ENCODE measurements at places on chromosomes 2 and 18.
A peak's percentile ranks its signal among the peaks of the same experiment; 100 is the strongest.

GRCh38 chr2:71560638-71561011 is 107.3 kb downstream of the DYSF start:
- DNase-seq: no peak

GRCh38 chr2:134718023-134718816 is 580 bp downstream of the TMEM163 start:
- DNase-seq: no peak

DNA sequence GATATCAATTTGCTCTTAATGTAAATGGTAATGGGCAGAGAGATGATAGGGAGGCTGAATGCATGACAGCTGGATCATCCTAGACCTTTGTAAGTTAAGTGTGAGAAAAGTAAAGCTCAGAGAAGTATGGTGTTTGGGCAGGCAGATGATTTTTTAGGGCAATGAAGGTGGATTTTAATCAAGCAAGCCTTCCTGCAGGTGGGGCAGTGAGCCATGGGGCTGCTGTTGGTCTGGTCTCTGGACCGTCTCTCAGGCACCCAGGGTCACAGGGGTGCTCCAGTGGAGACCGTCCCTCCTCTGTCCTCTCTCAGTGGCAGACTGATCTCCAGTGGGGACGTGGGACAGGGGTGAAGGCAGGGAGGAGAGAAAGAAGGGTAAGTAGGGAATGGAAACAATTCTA is 69.8 kb upstream of the STK17B start:
- DNase-seq: no peak

DNA sequence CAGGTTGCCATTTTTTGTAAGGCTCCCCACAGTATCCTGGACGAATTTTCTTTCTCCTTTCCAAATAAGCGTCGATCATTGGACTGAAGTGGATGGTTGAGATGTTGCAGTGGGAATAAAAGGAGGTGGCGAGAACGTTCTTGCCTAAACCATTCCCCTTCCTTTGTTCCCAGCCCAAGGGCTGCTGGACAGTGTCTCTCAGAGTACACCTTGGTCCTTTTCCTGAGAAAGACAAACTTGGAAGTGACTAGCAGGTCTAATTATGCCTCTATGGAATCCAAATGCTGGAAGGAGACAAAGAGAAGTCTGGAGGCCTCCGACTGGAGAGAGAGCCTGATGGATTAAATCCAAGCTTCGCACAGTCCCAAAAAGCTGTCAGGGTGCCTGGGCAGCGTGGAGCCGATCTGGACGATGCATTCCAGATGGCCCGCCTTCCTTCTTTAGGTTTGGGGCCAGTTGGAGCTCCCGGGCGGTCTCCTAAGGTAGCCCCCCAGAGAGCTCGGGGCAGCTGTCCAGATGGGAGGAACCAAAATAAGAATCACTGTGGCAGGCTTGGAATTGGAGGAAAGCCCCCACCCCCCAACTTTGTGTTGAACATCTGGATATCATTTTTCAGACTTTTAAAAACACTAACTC is 186.8 kb downstream of the TMEM247 start:
- peak; percentile 88 for DNase-seq

DNA sequence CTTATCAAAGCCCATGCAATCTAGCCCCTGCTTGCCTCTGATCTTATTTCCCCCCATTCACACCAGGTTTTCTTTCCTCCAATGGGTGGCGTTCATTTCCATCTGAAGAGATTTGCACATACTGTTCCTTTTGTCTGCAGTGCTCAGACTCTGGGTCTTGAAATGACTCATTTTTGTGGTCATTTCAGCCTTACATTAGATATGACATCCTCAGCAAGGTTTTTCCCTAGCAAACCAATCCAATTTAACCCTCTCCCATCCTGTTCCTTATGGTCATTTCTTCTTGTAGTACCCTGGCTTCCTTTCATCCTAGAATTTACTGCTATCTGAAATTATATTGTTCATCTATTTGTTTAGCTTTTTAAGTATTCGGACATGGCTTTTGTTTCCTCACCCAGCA is 42.5 kb upstream of the SCN1A start:
- DNase-seq: no peak

- DNase-seq: peak; percentile 36
Observed at GRCh38 chr2:150575861-150576260, 88.4 kb upstream of the RND3 start.

DNA sequence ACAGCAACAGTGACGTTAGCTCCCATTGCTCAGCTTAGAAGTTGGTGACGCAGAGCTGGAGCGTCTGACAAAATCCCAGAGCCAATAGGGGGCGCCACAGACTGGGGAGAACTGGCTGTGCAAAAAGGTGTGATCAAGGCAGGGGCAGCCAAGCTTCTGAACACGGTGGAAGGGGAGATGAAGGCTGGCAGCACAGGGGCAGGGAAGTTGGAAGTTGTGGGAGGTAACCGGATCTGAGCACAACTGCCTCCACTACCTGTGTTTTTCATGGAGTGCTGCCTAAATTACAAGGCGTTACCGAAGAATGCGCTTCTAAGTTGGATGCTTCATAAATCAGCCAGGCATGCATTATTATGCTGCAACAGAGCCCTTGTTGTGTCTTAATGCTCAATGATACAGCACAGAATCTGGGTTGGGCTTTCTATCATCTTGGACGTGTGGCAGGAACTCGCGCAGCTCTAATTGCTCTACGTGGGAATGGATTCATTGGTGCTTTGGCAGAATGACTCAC is 370.0 kb downstream of the SLC4A3 start:
- DNase-seq: peak; percentile 8

DNA sequence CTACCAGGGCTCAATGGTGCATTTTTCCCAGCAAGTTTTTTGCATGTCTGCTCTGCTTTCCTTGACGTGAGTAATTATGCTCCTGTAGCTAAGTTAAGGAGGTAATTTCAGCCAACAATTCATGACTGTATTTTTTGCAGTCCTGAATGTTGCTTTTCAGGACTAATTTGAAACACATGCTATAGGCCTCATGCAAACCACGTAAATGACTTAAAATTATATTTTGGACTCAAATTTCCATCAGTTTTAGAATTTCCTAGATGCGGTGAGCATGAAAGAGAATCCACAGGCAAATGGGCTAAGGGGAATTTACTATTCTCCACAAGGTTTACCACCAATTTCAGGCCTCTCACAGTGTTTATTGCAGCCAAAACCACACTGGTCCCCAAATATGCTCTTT is 589.9 kb upstream of the LRRTM1 start:
- DNase-seq: no peak

- DNase-seq: no peak
Observed at GRCh38 chr2:67948057-67948456, 114.7 kb downstream of the C1D start.

All from NCI-H524 (cell line).